Cerebellum (tissue), 4 donors: ENCODE measurements at places on chromosomes 1 and 21. TPM values are rescaled to one million over a fixed set of nuclear protein-coding genes. Genes with fewer than 3 reads are reported as not detected.
A peak's percentile ranks its signal among the peaks of the same experiment; 100 is the strongest.

The FCRL4 gene
- total RNA-seq: not detected

DNA sequence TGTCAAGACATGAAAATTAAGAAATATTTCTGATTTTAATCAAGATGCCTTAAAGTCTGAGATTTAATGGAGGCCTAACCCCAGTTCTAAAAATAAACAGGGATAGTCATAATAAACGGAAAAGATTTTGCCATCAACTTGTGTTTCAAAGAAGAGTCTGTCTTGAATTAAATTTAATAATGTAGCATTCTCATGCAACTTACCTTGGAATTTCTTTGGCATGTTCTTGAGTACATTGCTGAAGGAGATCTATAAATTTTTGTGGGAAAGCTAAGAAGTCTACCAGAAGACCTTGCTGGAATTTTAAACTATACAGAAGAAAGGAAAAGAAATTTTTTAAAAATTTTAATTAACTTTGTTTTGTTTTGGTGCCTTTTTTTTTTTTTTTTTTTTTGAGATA is 10.6 kb downstream of the SASS6 start:
- DNase-seq: no peak

- DNase-seq: no peak
Measured at GRCh38 chr1:48794816-48795215, 18.1 kb upstream of the BEND5 start.

The LENEP gene
- total RNA-seq: 1.5 TPM

The ATP6V1G3 gene
- not detected for total RNA-seq

- DNase-seq: no peak
Measured at GRCh38 chr1:247336390-247336789, 4.7 kb upstream of the ZNF496 start.

The PTPRU gene
- 13.3 TPM for total RNA-seq

- DNase-seq: no peak
Measured at GRCh38 chr1:198330982-198331615, 174.3 kb downstream of the NEK7 start.

The RIMS3 gene
- total RNA-seq: 28.9 TPM

DNA sequence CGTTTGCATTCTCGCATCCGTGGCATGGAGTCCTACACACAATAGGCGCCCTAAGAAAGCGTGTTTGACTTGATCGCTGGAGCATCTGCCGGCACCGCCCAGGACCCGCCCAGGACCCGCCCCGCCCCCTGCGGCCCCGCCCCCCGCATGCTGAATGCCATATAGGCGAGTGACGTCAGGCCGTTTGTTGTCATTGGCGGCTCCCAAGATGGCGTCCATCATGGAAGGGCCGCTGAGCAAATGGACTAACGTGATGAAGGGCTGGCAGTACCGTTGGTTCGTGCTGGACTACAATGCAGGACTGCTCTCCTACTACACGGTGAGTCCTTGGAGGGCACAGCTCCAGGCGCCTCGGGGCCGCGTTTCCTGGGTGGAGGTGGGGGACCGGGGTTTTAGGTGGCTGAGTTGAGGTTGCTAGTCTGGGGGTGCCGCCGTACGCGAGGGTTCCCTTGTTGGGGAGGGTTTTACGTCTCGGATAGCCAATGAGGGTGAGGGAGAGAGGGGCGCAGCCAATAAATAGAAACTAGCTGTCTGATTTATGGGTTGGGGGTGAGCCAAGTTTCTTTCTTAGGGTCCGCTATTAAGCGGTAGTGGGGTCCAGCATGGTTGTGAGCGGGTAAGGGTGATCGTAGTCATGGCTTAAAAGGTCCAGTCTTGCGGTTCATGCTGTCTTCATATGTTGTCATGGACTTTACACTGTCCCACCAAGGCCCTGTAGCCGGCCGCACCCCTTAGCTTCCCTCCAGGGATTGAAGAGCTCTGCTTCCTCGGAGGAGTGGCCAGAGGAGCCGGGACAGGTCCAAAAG is at the start of gene OSBPL9:
TSS of gene OSBPL9 (plus strand) at position 190 of the 806 bp plus-strand sequence. CDS start at position 209, 19 bp downstream.
- DNase-seq: peak; percentile 94

The TNNI3K gene
- total RNA-seq: 3.4 TPM

The RHEX gene
- total RNA-seq: not detected

GRCh38 chr1:76259270-76259669 is 184.7 kb downstream of the ST6GALNAC3 start:
- DNase-seq: no peak

DNA sequence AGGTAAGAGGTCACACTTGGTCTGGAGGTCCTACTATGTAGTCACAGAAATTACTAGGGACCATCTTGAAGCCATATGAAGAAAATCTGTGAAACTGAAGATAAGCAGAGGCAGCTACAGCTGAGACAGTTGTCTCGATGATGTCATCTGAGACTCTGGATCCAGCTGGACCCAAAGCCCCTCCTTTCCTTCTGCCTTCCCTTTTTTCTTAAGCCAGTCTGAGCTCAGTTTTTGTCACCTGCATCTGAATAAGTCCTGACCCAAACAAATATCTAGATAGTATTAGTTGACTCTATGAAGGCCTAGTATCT is 143.3 kb downstream of the ETS2 start:
- no peak for DNase-seq

The CDA gene
- not detected for total RNA-seq

DNA sequence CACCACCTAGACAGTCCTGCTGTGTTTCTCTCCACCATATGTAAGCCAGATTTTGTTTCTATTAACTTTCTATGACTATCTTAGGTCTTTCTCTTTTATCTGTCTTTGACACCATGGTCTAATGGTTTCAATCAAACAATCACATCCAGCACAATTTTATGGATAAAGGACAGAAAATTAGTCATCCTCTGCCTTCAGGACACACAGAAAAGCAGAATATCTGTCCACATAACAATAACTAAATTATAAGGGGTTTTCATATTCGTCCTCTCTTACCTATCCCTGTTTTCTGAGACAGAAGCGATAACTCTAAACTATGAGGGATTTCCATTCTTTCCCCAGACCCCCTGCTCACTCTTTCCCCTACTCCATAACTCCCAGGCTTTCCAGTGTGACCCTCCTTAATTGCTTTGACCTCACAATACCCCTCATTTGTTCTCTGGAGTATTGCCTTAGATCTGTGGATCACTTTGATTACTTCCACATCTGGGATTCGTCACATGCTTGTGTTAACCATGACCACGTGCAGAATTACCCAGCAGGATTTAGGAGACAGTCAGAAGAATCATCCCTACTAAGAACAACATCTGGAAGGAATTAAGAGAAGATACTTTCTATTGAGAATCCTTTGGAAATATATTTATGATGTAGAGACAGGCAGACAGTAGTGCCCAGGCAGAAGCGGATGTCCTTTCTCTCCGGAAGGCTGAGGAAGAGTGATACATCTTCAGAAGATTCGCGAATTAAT is 108.2 kb upstream of the GREM2 start:
- no peak for DNase-seq

GRCh38 chr1:6447818-6448748 is 17.9 kb downstream of the TNFRSF25 start:
- no peak for DNase-seq

GRCh38 chr1:53314096-53314495 is 13.8 kb downstream of the LRP8 start:
- no peak for DNase-seq

DNA sequence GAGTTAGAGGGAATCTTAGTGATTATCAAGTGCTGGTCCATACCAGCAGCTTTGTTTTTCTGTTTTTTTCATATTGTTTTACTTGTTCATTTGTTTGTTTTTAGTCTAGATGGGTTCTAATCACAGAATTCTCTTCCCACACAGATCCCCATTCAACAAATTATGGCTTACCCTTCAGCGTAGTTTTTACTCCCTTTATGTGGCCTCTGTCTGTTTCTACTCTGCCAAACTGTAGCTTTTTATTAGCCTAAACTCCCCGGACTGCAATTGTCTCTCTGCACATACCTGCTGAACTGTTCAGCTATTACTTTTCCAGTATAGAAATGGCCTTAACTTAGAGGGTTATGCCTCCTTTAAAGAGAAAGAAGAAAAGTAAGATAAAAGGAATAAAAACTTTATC is 348.5 kb downstream of the TGFB2 start:
- DNase-seq: no peak

DNA sequence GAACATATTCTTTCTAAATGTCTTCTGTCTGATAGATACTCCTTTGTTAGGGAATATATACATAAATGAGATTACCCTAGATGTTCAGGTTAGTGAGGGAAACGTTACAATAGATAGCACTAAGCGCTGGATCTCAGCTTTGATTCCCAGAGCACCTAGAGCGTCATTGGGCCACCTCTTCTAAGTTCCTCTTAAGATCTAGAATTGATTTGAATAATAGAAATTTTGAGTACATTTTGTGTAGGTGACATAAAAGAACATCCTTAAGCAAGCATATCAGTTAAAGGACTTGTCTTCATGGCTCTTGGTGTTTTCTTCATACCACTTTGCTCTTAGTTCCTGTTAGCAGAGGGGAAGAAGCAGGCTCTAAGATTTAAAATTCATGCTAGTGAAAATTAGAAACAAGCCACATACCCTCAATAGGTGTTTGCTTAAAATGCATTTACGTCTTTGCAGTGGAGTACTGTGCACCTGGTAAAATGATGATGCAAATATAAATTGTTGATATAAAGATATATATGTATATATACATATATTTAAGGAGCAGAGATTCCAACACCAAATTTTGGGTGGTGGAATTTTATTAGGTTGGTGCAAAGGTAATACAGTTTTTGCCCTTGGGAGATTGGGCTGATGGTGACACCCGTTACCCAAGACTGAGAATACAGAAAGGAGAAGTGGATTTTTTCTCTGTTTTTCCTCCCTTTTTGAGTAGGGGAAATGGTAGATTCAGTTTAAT is 47.1 kb downstream of the DYRK1A start:
- DNase-seq: no peak

The ITLN1 gene
- 0.45 TPM for total RNA-seq

DNA sequence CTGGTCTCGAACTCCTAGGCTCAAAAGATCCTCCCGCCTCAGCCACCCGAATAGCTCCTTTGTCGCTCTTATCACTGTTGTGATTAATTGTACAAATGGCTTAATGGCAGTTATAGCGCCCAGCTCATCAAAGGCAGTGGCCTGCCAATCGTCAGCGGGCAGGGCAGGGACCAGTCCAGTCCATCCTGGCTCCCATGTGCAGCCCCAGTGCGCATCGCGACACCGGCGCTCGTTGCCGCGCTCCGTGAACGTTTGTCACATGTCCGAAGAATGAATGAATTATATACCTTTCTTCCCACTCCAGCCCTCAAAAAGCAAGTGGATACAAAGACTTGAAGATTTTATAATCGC is 18.4 kb downstream of the MTX1 start:
- DNase-seq: peak; percentile 72

The MYBPH gene
- not detected for total RNA-seq
